Endothelial cell (in vitro differentiated cells): ENCODE measurements at places on chromosomes 12 and 14. TPM values are rescaled to one million over a fixed set of nuclear protein-coding genes. Genes with fewer than 3 reads are reported as not detected.

GRCh38 chr12:56713345-56713744, 11.8 kb downstream of the NACA start:
- peaks cover 10% of the 10 kb centered on the region for H3K4me1 ChIP-seq
- H3K4me3 ChIP-seq: no peak overlapping the region
- H3K27me3 ChIP-seq: peaks cover 5% of the 10 kb centered on the region
- H3K27ac ChIP-seq: no peak overlapping the region
- H3K36me3 ChIP-seq: peaks cover 40% of the 10 kb centered on the region

GRCh38 chr12:81086342-81086741, 8.5 kb downstream of the ACSS3 start:
- H3K27ac ChIP-seq: no peak overlapping the region
- DNase-seq: no peak
- no peaks in the 10 kb centered on the region for H3K27me3 ChIP-seq
- H3K4me1 ChIP-seq: peaks cover 14% of the 10 kb centered on the region

DNA sequence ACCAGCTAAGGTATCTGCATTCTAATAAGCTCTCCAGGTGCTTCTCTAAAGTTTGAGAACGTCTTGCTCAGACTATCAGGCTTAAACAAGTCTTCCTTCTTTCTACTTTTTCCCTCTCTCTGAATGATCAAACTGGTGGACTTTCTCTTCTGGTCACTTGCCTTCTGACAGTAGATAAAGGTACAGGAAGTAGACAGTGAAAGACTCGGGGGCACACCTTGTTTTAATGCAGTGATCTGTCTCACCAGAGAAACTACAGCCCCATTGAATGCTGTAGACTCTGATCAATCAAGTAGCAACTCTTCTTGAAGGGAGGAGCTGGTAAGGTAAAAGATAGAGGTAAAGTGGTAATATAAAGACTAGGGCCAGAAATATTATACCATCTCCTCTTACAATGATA, 48.1 kb upstream of the ATXN7L3B start:
- peaks cover 9% of the 10 kb centered on the region for H3K4me1 ChIP-seq
- H3K27me3 ChIP-seq: no peaks in the 10 kb centered on the region
- H3K27ac ChIP-seq: no peak overlapping the region
- DNase-seq: no peak
- no peak overlapping the region for H3K4me3 ChIP-seq
- no peaks in the 10 kb centered on the region for H3K36me3 ChIP-seq

DNA sequence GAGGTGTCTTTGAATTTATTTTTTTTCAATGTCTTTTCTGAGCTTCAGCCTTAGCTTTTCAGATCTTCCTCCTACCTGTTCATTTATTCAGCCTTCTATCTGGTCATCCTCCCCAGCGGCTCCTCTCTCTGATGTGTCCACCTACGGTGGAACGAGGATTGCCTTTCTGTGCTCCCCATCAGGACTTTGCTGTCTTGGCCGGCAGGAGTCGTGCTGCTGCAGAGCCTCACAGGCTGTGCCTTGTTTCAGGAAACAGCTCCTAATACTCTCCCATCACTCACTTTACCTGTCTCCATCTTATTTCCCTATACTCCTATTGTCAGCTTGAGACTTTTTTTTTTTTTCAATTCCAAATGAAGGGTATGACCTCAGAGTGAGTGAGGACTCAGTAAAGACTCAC, 76.9 kb downstream of the KICS2 start:
- H3K4me3 ChIP-seq: no peak overlapping the region
- H3K4me1 ChIP-seq: peaks cover 5% of the 10 kb centered on the region
- H3K27me3 ChIP-seq: peaks cover 6% of the 10 kb centered on the region
- no peak for DNase-seq
- peaks cover 37% of the 10 kb centered on the region for H3K36me3 ChIP-seq
- no peak overlapping the region for H3K27ac ChIP-seq

- H3K27ac ChIP-seq: no peak overlapping the region
- no peaks in the 10 kb centered on the region for H3K4me1 ChIP-seq
- H3K4me3 ChIP-seq: no peak overlapping the region
- DNase-seq: no peak
These were observed 65.2 kb upstream of the DIO3 start for GRCh38 chr14:101495827-101496775.

- H3K36me3 ChIP-seq: peaks cover 3% of the 10 kb centered on the region
- H3K4me1 ChIP-seq: peaks cover 3% of the 10 kb centered on the region
These were observed 3.6 kb upstream of the TESC start for GRCh38 chr12:117102800-117103181.

GRCh38 chr12:105874121-105874520, 264.6 kb downstream of the NUAK1 start:
- H3K27me3 ChIP-seq: no peaks in the 10 kb centered on the region
- no peak overlapping the region for H3K4me3 ChIP-seq
- DNase-seq: no peak

DNA sequence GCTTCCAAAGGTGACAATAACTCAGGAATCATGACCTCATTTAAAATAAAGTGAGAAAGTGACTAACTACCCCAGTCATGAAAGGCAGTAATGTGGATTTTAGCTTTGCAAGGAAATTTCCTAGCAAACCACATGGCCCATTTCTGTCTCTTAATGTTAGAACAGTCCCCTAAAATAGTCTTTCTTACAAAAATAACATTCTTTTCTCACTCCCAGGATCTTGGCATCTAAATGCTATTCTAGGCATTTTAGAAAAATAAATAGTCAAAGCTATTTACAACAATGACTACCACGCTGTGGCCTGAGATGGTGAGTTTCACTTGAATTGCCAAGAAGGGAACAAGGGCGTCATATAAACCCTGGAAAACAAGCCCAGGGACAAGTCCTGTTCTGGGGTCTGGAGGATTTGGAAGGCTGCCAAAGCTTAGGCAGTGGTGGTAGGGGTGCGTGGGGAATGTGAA, 101.2 kb upstream of the CCDC175 start:
- H3K27me3 ChIP-seq: peaks cover 4% of the 10 kb centered on the region
- DNase-seq: no peak
- H3K27ac ChIP-seq: no peak overlapping the region
- H3K36me3 ChIP-seq: no peaks in the 10 kb centered on the region
- no peak overlapping the region for H3K4me3 ChIP-seq

GRCh38 chr12:106861984-106862916, 87.8 kb downstream of the RIC8B start:
- H3K4me1 ChIP-seq: no peaks in the 10 kb centered on the region
- peaks cover 4% of the 10 kb centered on the region for H3K36me3 ChIP-seq
- no peaks in the 10 kb centered on the region for H3K27me3 ChIP-seq
- no peak for DNase-seq
- H3K27ac ChIP-seq: no peak overlapping the region

Gene DCTN2
- 195 TPM for total RNA-seq
